ENCODE measurements at places on chromosomes 6 and 20. TPM values are rescaled to one million over a fixed set of nuclear protein-coding genes. Genes with fewer than 3 reads are reported as not detected.

DNA sequence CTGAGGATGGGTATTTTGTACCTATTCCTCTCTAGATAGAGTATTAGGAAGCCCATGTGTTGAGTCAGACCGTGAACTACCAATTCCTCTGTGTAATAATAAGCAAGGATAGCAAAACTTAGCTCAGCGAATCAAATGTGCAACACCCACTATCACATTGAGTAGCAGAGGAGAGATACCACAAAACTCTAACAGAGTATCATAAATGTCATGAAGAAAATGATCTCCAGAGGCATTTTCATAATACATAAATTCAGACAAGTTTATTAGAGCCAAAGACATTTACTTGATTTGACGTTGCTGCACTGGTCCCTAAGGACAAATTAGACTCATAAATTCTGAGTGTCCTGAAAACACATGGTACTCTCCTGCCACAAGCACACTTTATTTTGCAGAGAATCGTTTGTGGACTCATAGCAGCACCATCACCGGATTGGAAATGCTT lies 245.2 kb downstream of the HAO1 start:
- DNase-seq: no peak

GRCh38 chr20:35954907-35955251 lies 577 bp upstream of the SCAND1 start:
- no peak for DNase-seq

DNA sequence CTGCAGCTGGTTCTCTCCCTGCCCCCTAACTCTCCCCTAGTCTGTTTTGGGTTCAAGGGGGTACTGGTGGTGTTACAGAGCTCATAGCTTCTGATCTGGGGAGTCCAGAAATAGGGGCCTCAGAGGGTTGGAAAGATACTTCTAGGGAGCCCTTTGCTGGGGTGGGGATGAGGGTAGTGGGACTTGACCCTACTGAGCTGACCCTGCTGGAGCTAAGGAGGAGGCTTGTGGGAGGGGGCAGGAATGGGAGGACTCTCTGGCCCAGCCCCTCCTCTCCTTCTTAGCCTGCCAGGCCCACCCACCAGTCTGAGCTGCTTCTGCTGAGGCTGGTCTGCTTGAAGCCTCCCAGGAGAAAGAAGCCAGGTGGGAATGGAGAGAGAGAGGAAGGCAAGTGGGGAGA lies at the start of gene EGFL8:
Gene EGFL8, plus strand, starts transcription at position 301 of the 400 bp plus-strand sequence. CDS start 1,571 bp downstream, outside the sequence.
- no peak for DNase-seq

GRCh38 chr6:117481278-117481925 lies 1.1 kb upstream of the DCBLD1 start:
- DNase-seq: no peak

DNA sequence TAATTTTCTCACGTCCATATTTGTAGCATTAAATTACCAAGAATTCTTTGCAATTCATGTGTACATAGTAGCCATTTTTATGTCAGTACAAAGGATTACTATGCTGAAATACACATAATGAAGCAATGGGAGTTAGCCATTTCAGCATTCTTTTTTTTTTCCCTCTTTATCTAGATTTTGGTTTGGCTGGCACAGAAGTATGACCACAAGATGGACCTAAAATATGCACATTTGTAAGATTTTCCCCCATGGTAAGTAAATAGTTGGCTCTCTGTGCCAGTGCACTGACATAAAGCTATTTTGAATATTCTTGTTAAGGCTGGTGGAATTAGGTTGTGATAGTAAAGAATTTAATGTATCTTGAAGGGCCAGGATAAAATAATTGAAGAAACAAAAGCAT lies 486.1 kb upstream of the BTBD3 start:
- no peak for DNase-seq

GRCh38 chr6:129764761-129765407 lies 54.9 kb upstream of the ARHGAP18 start:
- DNase-seq: no peak

DNA sequence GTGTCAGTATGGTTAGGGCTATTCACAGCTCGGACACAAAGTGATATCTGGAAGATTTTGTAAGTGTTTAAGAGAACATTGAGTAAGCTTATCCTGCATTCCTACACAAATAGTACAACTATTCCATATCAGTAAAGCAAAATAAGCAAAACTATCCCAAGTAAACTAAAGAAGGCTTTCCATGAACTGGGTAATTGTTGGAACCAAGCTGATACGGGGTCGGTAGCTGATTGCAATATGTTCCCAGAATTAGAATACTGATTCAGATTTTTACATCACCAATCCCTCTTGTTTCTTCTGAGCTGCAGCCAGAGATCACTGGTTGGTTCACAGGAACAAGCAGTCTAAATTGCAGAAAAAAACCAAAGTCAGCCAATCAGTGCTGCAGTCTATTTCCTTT lies 54.1 kb downstream of the CDS2 start:
- DNase-seq: no peak

DNA sequence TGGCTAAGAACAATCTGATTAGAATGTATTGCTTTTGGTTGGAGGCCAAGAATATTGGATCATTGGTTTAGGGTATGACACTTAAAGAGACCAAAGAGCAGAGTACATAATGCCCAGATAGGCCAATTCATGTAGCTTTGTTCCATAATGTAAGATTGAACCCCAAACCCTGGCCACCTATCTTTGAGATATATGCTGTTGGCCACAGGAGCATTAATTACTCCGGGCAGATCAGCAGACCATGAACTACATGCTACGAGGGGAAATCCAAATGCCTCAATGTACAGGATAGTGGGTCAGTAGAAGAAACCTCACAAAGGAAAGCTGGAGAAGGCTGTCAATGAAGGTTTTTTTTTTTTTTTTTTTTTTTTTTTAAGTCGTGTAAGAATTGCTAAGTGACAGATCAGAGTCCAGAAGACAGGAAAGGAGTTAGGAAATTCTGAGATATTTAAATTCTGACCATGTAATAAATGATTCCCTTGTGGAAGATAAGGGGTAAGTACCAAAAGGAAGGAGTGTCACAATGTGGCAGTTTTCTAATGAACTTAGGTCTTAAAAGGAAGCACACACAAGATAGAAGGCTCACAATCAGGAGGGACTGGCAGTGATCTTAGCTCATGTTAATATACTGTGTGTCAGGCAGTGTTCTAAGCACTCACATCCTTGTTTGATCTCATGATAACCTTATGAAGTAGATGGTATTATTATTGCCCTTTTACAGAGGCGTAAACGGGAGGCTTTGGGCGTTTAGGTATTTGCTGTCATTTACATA lies 61.4 kb downstream of the CARMIL1 start:
- DNase-seq: no peak

DNA sequence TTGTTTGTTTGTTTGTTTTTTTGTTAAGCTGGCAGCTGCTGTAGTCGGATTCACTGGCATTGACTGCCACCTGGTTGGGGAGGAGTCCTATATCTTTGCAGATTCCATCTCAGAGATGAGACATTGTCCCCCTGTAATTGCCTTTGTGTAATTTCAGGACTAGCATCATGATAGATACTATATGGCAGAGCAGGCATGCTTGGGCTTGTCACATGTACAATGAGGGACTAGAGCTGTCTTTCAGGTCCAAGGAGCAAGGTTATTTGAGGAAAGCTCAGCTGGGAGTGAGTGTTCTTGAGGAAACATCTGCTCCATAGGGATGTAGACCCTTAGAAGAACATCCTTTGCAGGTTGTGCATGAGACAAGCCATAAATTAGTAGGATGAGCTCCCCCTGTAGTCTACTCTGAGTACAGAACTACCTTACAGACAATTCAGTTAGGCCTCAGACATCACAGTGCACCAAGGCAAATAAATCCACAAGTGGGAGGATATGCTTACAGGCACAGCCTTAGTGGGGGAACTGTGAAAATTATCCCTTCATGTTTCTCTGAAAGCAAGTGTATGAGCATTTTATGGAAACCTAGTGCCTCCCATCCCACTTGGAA lies 62.1 kb downstream of the BMP2 start:
- no peak for DNase-seq

DNA sequence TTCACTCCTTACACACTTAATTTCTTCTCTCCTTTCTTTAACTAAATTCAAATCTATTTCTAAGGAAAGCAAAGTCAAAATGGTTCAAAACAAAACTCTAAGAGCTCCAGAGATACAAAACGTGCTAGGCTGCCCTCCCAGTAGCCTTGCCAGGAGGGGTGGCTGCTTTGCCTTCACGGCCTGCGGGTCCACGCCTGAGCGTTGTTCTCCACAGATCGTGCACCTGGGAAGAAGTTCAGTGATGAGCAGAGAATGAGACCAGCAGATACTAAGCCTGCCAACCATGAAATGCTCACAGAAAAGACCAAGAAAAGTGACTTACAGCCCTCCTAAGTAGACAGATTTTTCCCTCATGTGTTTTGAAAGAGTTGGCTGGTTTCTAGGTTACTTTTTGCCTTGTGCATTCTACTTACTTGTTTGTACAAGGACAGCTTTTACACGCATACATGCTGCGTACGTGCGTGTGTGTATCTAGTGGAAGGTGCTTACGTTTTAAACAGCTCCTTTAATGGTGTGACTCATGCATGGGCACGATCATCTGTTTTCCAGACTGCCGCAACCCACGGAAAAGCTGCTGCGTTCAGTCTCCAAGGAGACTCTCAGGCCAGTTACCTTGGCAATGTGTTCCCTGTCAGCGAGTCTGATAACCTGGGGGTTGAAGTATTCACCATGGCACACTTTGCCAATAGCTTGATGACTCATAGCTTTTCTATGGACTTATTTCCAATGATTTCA lies 32.4 kb upstream of the PBOV1 start:
- DNase-seq: peak; percentile 70

GRCh38 chr6:62086047-62086446 lies 200.0 kb downstream of the KHDRBS2 start:
- no peak for DNase-seq

DNA sequence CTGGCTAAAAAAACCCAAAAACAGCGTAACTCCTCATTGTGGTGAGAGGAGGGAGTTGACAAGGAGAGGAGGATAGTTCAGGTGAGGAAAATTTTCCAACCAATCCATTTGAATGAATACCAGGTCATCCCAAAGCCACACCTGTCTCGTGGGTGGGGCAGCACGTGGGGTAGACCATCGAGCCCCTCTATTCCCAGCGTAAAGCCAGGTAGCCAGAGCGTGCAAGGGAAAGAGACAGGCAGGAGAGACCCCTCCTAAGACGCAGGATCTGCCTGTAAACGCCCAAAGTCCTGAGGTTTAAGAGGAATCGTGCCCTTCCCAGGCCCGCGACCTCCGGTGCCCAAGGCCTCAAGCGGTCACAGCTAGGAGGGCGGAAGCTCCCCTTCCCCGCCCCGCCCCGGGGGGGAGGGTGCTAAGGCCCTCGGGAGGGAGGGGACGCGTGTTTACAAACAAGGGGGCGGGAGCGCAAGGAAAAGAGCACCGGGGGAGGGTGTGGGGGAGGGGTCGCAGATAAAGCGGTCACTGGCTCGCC lies 712 bp downstream of the RXRB start:
- DNase-seq: no peak

DNA sequence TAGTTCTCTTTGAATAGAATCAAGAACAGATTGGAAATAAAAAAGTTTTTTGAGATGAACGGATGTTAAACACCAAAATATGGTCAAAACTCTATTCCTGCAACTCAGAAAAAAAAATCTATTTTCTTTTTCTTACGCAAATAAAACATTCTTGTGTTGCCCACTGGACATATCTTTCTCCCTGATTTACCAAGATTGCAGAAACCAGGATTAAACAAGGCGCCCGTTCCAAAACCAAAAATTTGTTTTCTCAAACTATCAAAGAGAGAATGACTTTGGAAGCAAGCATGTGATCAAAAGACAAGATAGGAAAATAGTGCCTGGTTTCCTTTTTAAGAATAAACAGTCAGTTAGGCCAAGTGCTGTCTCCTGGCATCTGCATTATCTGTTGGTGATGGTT lies 273.1 kb downstream of the CLIC5 start:
- DNase-seq: no peak

DNA sequence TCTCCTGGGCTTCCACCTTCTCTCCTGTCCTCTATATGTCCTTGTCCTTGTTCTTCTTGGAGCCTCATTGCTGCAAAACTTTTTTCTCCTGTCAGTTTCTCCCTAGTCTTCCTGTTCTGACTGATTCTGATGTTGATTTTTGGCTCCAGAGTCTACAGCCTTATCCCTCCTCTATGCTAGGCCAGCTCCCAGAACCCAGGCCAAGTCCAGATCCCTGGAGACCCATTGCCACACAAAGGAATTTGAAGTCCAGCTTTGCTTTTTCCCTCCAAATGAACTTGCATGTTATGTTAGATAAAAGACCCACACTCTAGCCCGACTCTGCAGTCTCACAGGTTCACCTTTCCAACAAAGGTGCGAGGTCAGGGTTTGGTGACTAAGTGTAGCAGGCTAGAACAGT lies 203.1 kb downstream of the FNDC1 start:
- no peak for DNase-seq

GRCh38 chr20:17109307-17109706 lies 117.5 kb upstream of the PCSK2 start:
- DNase-seq: no peak

- DNase-seq: no peak
Measured at GRCh38 chr20:53847139-53847836, 223.1 kb downstream of the BCAS1 start.

DNA sequence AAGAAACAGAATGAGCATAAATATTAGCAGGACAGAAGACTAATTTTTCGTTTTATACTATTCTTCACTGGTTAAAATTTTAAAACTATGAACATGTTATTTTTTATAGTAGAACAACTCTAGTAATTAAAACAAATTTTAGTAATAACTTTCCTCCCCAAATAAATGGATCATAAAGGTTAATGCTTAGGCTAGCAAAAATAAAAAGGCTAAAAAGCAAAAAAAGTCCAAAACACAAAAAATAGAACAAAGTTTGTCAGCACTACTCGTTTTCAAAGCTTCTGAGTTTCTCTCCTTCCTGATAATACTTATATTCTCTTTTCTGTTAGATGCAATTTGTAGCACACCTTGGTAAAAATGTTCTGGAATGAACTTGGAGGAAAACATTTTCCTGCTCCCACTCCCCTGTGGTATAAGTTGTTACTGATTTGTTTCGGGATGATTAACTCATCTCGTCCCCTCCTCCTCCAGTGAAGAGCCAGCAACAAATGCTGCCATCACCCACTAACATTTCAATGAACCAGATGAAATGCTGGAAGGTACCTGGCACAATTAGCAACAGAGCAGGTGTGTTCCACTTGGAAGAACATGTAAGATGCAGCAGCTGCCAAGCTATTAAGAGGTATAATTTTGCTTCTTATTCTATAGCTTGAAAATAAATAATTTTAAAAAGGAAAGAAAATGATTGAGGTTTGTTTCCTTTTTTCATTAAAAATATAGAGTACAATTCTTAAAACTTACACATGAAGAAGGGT lies 130.5 kb downstream of the MYB start:
- no peak for DNase-seq

GRCh38 chr6:105771313-105771970 lies 314.7 kb upstream of the PRDM1 start:
- DNase-seq: no peak

GABRR1 gene
- total RNA-seq: not detected

TMEM74B gene
- total RNA-seq: 3.9 TPM

HCRTR2 gene
- not detected for total RNA-seq

NHSL1 gene
- 105 TPM for total RNA-seq

ADGRG6 gene
- 56.6 TPM for total RNA-seq

CDKAL1 gene
- 22.0 TPM for total RNA-seq

LEMD2 gene
- 99.2 TPM for total RNA-seq

DDX43 gene
- 0.48 TPM for total RNA-seq

PTCHD4 gene
- total RNA-seq: not detected

TCF15 gene
- total RNA-seq: not detected

MKKS gene
- total RNA-seq: 9.3 TPM

LIN28B gene
- not detected for total RNA-seq

GMPR gene
- 4.9 TPM for total RNA-seq

Data from suprapubic skin (tissue), 4 donors.